ENCODE measurements at places on chromosomes 2 and 18. TPM values are rescaled to one million over a fixed set of nuclear protein-coding genes. Genes with fewer than 3 reads are reported as not detected.

The UGT1A10 gene
- total RNA-seq: not detected

The STRN gene
- 12.6 TPM for total RNA-seq

The TRAK2 gene
- 22.8 TPM for total RNA-seq

The DTNA gene
- total RNA-seq: 3.4 TPM

The ST8SIA5 gene
- not detected for total RNA-seq

The SLC30A3 gene
- total RNA-seq: 3.4 TPM

The PARD6G gene
- total RNA-seq: 1.9 TPM

The DOK6 gene
- under 0.01 TPM for total RNA-seq

The STEAP3 gene
- total RNA-seq: 27.2 TPM

The VAMP5 gene
- 201 TPM for total RNA-seq

The CGREF1 gene
- 1.5 TPM for total RNA-seq

The RAB27B gene
- under 0.01 TPM for total RNA-seq

The PRKCE gene
- total RNA-seq: 105 TPM

The TOGARAM2 gene
- not detected for total RNA-seq

The PDE6D gene
- 49.1 TPM for total RNA-seq

The PLEKHH2 gene
- 0.13 TPM for total RNA-seq

The CACNB4 gene
- not detected for total RNA-seq

The LIPG gene
- total RNA-seq: 87.9 TPM

The CHRND gene
- not detected for total RNA-seq

The ZNF514 gene
- 1.3 TPM for total RNA-seq

The ERICH2 gene
- not detected for total RNA-seq

The PSMA8 gene
- total RNA-seq: not detected

The PRSS56 gene
- total RNA-seq: not detected

The BMP10 gene
- not detected for total RNA-seq

The SRD5A2 gene
- not detected for total RNA-seq

The RNU2-63P gene
- total RNA-seq: under 0.01 TPM

The MTCL1 gene
- 17.1 TPM for total RNA-seq

The MTIF2 gene
- total RNA-seq: 27.0 TPM

The KLF11 gene
- total RNA-seq: 10.7 TPM

The EPB41L5 gene
- total RNA-seq: 3.7 TPM

The EGR4 gene
- not detected for total RNA-seq

The HS6ST1 gene
- 14.0 TPM for total RNA-seq

The MTHFD2 gene
- total RNA-seq: 61.6 TPM

The KCNF1 gene
- 0.20 TPM for total RNA-seq

The FMNL2 gene
- 28.1 TPM for total RNA-seq

The PGAP1 gene
- total RNA-seq: 2.0 TPM

The PTMA gene
- 1,357 TPM for total RNA-seq

The RAB31 gene
- total RNA-seq: 27.7 TPM

The EMILIN1 gene
- total RNA-seq: 7.2 TPM

The LMAN2L gene
- 19.4 TPM for total RNA-seq

Data from mammary microvascular endothelial cell (primary cell).